ENCODE measurements at places on chromosomes 11 and 22. TPM values are rescaled to one million over a fixed set of nuclear protein-coding genes. Genes with fewer than 3 reads are reported as not detected.

UBXN1 gene
- 102 TPM for total RNA-seq

PATE2 gene
- not detected for total RNA-seq

HEPN1 gene
- not detected for total RNA-seq

EIF4ENIF1 gene
- total RNA-seq: 41.0 TPM

MEI1 gene
- total RNA-seq: 1.5 TPM
